ENCODE measurements at places on chromosomes 3 and 15.
A peak's percentile ranks its signal among the peaks of the same experiment; 100 is the strongest.

- no peak for DNase-seq
Observed at GRCh38 chr3:119594066-119594465, 3.6 kb upstream of the PLA1A start.

- no peak for DNase-seq
Observed at GRCh38 chr3:53859178-53859577, 12.8 kb downstream of the IL17RB start.

- peak; percentile 67 for DNase-seq
Observed at GRCh38 chr3:115876876-115877614, 253.7 kb downstream of the GAP43 start.

GRCh38 chr3:125141596-125142419, 70.7 kb downstream of the SLC12A8 start:
- no peak for DNase-seq

- peak; percentile 18 for DNase-seq
Observed at GRCh38 chr3:155024006-155024638, 56.0 kb upstream of the MME start.

DNA sequence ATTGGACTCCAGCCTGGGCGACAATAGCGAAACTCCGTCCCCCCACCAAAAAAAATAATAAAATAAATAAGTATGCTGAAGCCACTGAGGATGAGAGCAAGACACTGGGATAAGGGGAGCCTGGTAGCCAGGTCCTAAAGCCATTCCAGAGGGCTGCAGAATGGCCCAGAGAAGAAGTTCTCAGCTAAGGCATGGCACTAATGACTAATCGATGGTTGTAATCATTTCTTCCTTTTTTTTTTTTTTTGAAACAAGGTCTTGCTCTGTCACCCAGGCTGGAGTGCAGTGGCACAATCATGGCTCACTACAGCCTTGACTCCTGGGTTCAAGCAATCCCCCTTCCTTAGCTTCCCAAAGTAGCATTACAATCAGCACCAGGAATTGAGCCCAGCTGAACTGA, 25.6 kb upstream of the ZNF774 start:
- no peak for DNase-seq

- DNase-seq: peak; percentile 32
Observed at GRCh38 chr3:27939940-27940339, 217.8 kb upstream of the EOMES start.

DNA sequence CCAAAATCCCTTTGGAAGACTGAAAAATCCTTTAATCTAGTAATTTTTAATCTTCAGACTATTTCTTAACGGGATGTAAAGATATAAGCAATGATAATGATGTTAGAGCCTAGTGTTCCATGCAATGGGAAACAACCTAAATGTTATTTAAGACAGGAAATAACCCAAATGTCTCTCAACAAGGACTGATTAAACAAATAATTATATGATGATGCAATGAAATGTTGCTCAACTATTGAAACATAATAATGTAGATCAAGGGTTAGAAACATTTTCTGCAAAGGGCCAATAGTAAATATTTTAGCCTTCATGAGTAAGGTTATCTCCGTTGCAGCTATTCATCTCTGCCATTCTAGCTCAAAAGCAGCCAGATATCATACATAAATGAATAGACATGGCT, 275.4 kb downstream of the NEK10 start:
- DNase-seq: no peak

- no peak for DNase-seq
Observed at GRCh38 chr15:43518197-43518761, 871 bp downstream of the MAP1A start.

- no peak for DNase-seq
Observed at GRCh38 chr3:120147072-120147871, 53.0 kb upstream of the GSK3B start.

- DNase-seq: no peak
Observed at GRCh38 chr3:3654916-3655315, 144.3 kb upstream of the LRRN1 start.

- DNase-seq: no peak
Observed at GRCh38 chr3:197305854-197306253, 7.4 kb upstream of the DLG1 start.
